ENCODE measurements at places on chromosomes 6 and 20.
A peak's percentile ranks its signal among the peaks of the same experiment; 100 is the strongest.

DNA sequence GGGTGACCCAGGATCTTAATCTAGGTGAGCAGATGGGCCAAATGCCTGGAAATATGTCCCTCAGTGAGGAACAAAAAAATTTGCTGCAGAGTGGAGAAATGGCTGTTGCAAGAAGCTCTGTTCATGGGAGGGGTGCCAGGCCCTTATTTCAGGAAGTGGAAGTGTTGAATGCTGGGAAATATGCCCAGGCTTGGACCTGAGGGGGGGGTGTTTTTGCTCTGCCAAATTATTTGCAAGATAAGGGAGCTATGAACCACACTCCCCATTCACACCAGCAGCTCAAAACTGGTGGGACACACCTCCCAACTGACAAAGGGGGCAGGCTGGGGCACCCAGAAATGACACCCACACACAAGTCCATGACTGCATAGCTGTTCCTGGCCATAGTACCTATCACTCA lies 8.7 kb downstream of the CST4 start:
- no peak for DNase-seq

DNA sequence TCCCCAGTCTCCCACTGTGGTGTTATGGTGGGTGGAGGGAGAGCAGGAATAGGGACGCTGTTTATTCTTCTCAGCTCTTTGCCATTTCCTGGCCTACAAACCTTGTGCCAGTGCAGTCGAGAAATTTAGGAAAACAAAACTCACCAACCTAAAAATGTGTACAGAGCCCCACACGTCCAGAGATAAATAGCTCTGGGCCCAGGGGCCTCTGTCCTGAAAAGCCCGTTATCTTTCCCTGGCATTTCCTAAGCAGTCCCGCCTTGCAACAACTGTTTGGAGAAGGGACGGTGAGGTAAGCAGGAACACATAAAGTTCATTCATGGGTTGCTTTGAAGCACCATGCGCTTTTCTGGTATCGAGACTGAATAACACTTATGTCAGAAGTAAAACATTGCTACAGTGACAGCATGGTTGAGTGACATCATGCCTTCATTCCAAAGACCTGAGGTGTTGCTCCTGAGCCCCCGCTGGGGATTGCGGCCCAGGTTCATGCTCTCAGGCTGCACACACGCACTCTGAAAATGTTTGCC lies 80.1 kb upstream of the NXT1 start:
- DNase-seq = no peak

DNA sequence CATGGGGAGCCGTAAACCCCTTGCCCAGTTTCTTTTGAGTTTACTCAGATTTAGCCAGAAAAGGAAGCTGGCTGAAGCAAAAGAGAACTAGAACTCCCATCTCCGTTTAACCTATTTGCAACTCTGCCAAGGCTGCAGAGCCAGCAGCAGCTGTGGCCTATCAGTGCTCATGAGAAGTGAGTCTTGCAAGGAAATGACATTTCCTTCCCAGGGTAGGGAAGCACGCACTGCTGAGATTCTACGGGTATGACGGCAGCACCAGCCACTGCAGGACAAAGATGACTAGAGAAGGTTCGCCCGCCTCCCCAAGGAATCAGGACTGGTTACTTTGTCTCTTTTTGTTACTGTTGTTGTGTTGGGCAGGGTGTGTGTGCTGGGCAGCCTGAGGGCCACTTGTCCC lies 47.6 kb downstream of the PPP1R3G start:
- no peak for DNase-seq

DNA sequence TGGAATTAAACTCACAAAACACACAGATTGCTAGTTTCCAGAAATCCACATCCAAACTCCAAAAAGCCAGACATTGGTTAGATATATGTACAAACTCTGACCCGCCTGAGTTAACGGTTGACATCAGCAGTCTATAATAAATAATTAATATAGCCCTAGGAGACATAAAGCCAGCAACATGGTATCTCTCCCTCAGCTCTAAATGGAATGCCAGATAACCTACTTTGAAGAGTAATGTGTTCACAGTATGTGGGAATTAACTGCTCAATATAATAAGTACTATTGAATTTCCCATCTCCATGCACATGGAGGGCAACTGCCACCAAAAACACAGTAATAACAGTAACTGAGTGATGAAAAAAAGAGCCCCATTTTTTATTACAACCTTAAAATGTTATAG lies 383.2 kb downstream of the CD83 start:
- DNase-seq = no peak

- no peak for DNase-seq
Observed at GRCh38 chr6:109739686-109740085, 48.6 kb downstream of the FIG4 start.

GRCh38 chr6:154638369-154638768 lies 94.8 kb upstream of the SCAF8 start:
- DNase-seq = no peak

DNA sequence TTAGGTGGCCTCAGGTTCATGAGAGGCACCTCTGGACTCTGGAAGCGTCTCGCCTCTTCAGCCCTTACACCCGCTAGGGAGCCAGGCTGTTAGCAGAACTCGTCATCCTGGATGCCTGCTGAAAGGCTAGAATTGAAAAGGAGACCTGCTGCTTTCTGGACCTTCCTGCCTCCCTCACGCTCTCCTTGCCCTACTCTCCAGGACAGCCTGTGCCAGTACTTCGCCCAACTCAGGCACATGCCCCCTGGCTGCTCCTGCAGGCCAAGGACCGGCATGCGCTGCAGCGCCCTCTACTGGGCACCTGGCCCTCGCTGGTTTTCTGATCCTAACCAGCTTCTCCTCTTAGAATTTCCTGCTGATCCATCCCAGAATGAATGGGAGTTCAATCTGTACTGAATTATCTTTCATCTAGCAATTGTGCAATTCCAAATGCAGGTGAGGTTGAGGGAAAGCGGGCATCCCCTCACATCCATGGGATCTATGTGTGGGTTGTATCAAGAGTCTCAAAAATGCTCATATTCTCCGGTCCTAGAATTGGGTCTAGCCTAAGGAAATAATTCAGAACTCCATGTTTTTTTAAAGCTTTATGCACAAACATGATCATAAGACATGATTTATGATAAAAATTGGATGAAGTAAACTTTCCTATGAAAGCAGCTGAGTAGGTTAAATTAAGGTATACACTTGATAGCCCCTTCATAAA lies 78.0 kb downstream of the PTPN1 start:
- peak; percentile 85 for DNase-seq

GRCh38 chr20:36462440-36463211 lies 78.7 kb upstream of the MYL9 start:
- no peak for DNase-seq

DNA sequence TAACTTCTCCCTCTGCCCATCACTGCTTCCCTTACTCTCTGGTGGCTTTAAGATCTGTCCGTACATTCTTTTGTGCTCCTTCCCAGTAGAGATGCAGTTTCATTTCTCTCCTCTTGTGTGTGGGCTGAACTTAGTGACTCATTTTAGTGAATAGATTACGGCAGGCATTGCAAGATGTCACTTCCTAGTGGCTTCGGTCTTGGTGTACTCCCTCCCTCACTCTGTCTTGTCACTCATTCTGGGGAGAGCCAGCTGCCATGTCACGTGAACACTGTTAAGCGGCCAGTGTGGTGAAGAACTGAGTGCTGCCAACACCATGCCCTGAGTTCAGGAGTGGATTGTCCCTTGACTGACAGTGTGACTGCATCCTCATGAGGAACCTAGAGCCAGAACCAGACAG lies 115.9 kb downstream of the OTOR start:
- no peak for DNase-seq

DNA sequence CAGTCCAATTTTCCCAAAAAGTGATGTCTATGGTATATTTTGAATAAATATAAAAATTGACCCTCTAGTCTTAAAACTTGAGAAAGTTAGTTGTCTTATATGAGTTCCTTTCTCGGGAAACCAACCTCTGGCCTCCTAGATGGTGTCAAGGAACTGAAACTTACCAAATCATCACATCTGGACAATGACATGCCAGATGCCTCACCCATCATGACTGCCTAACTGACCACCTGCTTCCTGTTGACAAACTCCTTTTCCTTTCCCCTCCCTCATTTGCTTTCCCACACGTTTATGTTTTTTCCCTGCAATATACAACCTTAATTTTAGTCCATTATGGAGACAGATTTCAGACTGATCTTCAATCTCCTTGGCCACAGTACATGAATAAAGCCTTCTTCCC lies 731.0 kb downstream of the EPHA7 start:
- no peak for DNase-seq

GRCh38 chr6:146770275-146770964 lies 171.6 kb downstream of the ADGB start:
- peak; percentile 23 for DNase-seq

DNA sequence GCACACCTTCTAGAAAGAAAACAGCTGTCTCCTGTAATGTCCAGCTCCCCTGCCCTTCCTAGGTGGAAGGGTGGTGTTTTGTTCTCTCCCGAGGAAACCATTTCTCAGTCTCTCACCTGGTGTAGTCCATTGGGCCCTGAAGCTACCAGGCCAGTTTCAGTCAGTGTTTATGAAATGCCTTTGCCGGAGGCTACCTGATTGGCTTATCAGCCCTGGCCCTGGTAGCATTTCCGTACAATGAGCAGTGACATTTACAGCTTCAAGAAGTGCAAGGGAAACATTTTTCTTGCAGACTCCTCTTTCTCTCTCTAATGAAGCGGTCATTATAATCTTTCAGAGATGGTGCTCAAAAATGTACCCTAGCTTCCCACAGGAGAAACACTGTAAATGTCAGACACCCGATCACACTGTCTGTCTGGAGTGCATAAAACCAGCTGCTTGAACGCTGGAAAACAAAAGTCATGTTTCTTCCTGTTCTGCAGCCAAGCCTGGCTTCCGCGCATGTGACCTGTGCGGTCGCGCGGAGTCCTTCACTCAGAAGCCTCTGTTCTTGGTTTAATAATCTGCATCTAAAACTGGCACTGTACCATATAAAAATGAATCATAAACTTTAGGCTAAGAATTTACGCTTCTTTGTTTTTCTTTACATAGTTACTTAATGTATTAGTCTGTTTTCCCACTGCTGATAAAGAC lies 28.4 kb upstream of the SAYSD1 start:
- no peak for DNase-seq

- DNase-seq = no peak
Observed at GRCh38 chr6:63418741-63419140, 99.0 kb upstream of the LGSN start.

DNA sequence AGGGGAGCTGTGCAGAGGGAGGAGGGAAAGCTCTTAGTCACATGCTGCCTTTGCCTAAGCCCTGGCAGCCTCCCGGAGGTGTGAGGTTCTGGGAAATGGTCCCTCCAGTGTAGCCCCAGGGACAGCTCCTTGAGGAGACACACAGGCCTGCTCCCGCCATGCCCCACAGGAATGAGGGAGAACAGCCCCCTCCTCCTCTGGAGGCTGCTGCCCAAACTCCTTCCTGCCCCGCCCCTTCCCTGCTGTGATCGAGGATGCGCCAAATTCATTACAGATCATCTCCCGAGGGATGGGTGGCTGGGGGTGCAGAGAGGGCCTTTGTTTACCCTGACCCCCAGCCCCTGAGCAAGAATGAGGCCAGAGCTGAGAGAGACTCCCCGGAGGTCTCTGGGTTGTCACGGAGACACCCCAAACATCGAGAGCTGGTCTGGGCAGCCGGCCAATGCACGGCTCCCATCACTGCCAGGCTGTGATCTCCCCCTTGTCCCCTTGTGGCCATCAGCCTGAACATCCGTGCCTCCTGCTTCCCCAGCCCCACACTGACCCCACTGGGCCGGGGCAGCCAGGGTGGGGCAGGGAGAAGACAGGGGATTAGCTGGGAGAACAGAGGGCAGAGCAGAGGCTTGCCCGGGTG lies 8.4 kb downstream of the CYP21A2 start:
- DNase-seq = no peak

DNA sequence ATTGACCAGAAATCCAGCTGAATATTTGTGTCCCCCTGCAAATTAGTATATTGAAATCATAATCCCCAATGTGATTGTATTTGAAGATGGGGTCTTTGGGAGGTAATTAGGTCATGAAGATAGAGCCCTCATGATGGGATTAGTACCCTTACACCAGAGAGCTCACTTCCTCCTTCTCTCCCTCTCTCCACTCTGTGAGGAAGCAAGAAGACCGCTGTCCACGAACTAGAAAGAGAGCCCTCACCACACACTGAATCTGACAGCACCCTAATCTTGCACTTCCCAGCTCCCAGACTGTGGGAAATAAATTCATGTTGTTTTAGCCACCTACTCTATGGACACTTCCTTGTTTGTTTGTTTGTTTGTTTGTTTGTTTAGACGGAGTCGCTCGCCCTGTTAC lies 11.9 kb upstream of the PLAGL1 start:
- DNase-seq = no peak

DNA sequence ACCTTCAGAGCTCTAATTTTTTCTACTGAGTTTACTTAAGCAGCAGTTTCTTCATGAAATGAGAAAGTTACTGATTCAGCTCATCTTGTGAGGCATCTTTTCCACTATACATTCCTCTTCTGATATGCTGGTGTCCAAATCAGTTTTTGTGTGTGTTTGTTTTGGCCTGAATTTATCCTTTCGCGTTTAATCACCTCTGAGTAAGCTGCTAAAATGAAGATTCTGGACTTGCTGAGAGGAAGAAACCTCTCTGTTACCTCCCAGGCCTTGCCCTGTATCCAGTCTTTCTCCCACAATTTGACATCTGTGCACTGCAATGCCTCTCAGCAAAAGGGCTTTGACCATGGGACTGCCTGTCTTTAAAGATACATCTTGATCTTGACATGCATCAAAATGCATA lies 536.2 kb upstream of the NRSN1 start:
- DNase-seq = no peak

DNA sequence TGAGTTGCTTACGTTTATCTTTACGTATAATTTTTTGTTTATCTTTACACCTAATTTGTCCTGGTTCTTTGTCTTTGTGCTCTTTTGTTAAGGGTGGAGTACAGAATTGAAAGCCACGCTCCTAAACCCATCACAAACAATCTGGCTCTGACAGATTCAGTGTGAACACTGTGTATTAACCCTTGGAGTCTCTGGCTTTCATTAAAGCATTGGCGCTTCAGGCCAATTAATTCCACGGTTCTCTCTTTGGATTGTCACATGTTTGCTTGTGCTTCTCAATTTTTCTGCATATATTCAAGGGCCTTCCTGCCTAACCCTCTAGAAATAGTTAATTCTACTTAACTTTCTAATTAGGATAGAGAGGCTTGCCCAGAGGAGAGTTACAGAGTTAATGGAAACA lies 38.6 kb downstream of the NKX2-4 start:
- DNase-seq = no peak

- no peak for DNase-seq
Observed at GRCh38 chr6:139529420-139529819, 155.0 kb upstream of the CITED2 start.

- peak; percentile 54 for DNase-seq
Observed at GRCh38 chr20:45354423-45355208, 6.4 kb upstream of the SDC4 start.
